Stimulated activated CD8-positive, alpha-beta memory T cell treated with anti-CD3 and anti-CD28 coated beads, Interleukin-7, amount 100 ng/mL, for 1 hour (primary cell): ENCODE measurements at places on chromosomes 12 and 14.

- no peak for DNase-seq
Measured at GRCh38 chr14:104597576-104597975, 7.0 kb downstream of the TMEM179 start.

- no peak for DNase-seq
Measured at GRCh38 chr12:14396071-14396470, 30.6 kb downstream of the ATF7IP start.

GRCh38 chr14:33948145-33948868 lies 2.6 kb downstream of the EGLN3 start:
- no peak for DNase-seq

- DNase-seq = no peak
Measured at GRCh38 chr12:113900716-113901115, 65.4 kb downstream of the RBM19 start.

- no peak for DNase-seq
Measured at GRCh38 chr12:100851637-100852036, 57.1 kb downstream of the ANO4 start.

GRCh38 chr12:4448943-4449850 lies 3.6 kb upstream of the FGF6 start:
- no peak for DNase-seq

DNA sequence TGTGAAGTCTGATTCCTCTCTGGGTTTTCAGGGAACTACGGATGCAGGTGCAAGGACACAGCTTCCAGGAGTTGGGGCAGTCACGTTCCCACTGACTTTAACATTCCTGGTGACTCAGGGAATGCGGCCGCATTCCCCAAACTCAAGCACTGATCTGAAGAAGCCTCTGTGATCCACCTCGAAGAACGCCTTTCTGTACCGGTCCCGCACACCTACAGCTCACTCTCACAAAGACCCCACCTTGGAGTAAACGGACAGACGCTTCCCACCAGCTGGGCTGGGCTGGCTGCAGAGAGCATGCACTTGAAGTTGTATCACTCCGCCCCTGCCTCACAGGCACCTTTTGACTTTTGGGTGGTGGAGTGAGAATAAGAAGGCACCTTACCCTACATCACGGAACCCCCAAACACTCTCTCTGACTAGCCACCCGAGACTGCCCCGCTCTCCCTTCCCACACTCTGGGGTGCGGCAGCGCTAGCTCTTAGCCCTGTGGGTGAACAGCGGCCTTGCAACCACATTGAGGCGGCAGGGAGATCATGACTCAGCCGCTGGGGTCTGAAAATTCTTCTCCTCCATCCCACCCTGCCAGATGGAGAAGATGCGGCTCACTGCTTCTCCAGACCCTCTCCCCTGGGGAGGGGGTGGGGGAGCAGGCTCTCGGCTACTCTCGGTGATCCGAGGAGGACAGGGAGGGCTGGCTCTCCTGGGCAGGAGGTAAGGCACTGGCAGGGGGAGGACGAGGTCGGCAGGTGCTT lies 23.7 kb upstream of the HDAC7 start:
- no peak for DNase-seq

GRCh38 chr14:62125793-62126192 lies 363.6 kb downstream of the SNAPC1 start:
- no peak for DNase-seq

- DNase-seq = no peak
Measured at GRCh38 chr12:75798136-75798926, 233.2 kb downstream of the PHLDA1 start.

- no peak for DNase-seq
Measured at GRCh38 chr12:5493018-5493417, 61.1 kb downstream of the NTF3 start.

DNA sequence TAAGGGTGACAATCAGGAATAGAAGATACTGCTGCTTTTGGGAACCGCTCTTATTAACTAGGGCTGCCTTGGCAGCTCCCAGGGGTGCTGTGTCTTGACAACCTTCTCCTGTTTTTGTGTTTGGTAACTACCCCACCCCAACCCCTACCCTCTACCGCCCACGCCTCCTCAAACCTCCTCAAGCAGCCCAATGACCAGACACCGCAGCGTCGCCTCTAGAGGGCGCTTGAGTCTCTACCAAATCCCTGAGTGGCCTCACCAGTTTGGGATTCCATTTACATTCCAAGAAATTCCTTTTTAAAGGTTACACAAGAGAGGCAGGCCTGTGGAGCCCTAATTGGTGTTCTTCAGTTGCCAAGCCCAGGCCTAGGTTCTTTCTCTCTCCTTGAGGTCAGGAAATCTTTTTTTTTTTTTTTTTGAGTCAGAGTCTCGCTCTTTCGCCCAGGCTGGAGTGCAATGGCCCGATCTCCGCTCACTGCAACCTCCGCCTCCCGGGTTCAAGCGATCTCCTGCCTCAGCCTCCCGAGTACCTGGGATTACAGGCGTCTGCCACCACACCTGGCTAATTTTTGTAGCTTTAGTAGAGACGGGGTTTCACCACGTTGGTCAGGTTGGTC lies 72.4 kb upstream of the USP44 start:
- DNase-seq = no peak

DNA sequence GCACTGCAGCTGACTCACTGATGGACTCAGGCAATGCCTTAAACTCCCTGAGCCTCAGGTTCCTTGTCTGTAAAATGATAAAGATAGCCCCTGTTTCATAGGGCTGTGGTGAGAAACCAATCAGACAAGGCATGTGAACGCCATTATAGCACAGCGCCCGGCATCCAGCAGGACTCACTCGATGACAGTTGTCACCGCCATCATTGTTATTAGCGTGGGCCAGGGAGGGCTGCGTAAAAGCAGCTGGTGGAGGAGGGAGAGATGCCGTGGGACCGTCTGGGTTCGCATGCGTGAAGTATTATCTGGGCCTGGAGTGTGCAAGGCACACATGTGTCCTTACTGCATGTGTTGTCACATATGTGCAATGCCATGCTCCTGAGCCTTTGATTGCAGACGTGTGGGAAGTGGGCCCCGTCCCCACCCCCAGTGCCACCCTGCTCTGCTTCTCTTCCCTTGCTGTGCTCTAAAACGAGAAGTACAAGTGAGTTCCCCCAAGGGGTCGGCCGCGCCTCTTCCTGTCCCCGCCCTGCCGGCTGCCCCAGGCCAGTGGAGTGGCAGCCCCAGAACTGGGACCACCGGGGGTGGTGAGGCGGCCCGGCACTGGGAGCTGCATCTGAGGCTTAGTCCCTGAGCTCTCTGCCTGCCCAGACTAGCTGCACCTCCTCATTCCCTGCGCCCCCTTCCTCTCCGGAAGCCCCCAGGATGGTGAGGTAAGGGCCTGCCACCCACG lies at the start of gene PTPN6:
PTPN6 (plus strand) TSS at position 546 of the 730 bp plus-strand sequence; CDS start at position 703, 157 bp downstream.
- no peak for DNase-seq

GRCh38 chr12:49954863-49955830 lies 4.6 kb downstream of the AQP2 start:
- no peak for DNase-seq

GRCh38 chr12:115598871-115599811 lies 678.4 kb downstream of the MED13L start:
- no peak for DNase-seq

DNA sequence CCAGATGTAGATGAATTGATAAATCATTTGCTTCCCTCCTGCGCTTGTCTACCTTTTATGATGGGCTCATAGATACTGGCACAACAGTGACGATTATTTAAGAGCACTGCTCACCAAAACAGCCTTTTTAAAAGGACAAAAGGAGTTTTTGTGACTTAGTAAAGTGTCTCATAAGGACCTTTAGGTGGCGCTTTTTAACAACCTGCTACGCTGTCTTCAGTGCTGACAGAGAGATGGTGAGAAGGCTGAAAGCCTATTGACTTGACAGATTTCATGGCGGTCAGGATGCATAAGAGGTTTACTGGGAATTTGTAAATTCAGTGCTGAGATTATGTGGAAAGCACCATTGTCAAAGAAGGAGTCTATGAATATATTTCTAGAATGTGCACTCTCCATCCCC lies 87.6 kb downstream of the SLC15A5 start:
- DNase-seq = no peak

DNA sequence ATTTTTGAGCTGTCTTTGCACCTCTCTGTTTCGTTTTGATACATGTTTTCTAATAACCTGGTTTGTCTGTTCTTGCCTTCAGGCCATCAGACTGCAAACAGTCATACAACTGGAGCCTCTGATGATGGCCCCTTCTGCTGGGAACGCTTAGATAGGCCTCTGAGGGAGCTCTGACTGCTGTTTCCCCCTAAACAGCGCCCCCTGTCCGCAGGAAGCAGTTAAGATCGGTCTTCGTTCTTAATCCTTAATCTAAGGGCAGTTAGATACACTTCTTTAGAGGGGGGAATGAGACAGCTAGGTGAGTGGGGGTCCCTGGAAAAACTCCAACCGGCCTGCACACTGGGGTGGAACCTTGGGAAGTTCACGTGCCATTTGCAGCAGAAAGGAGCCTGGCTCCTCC lies 1338.8 kb upstream of the SEL1L start:
- no peak for DNase-seq

GRCh38 chr12:92297405-92297804 lies 151.8 kb upstream of the BTG1 start:
- no peak for DNase-seq

DNA sequence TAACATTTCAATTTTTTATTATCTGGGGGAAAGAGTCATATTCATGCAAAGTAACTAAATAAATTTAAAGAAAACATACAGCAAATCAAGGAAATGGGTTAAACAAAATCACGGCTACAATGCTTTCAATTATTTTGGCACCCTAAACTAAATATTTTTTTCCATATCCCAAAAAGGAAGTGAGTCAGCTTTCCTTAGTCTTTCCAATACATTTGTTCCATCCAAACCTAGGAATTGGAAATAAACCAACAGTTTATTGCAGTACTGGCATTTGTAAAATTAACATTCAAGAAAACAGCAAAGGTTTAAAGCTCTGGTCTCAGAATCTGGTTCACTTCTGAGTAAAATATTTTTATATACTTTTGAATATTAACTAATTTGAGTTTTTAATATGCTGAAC lies 89.2 kb downstream of the BCL2L14 start:
- DNase-seq = no peak

- DNase-seq = no peak
Measured at GRCh38 chr12:5154091-5154490, 110.4 kb downstream of the KCNA5 start.

GRCh38 chr12:32265456-32265855 lies 133.9 kb upstream of the FGD4 start:
- no peak for DNase-seq

DNA sequence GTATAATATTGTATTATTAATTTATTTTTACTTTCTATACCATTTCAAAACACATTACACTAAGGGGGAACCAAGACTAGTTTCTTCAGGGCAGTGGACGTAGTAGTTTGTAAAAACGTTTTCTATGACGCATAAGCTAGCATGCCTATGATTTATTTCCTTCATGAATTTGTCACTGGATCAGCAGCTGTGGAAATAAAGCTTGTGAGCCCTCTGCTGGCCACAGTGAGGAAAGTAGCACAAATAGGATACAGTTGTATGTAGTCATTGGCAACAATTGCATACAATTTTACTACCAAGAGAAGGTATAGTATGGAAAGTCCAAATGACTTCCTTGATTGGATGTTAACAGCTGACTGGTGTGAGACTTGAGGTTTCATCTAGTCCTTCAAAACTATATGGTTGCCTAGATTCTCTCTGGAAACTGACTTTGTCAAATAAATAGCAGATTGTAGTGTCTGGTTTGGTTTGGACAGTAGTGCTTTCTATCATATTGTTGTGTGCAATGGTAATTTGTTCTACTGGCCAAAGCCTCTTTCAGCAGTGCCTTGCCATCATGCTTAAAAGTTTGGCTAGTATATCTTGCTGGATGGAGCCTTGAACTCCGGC lies 24.3 kb upstream of the PLEKHD1 start:
- peak; percentile 15 for DNase-seq

- DNase-seq = no peak
Measured at GRCh38 chr14:75274050-75274898, 4.4 kb upstream of the FOS start.

DNA sequence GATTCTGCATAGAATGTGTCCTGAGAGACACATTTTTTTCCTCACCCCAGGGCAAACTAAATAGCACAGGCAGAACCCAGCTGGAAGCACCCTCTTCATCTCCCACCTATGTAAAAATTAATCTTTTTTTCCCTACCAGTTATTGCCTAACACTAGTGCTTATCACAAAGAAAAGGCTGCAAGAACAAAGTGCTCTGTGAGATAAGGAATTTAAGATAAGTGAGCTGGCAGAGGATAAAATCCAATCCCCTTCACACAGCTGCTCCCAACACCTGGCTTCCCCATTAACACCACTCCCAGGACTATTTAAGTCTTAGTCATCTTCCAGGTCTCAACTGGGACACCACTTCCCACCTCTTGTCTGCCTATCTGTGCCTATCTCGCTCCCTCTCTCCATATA lies 75.2 kb downstream of the TTC9 start:
- DNase-seq = no peak

DNA sequence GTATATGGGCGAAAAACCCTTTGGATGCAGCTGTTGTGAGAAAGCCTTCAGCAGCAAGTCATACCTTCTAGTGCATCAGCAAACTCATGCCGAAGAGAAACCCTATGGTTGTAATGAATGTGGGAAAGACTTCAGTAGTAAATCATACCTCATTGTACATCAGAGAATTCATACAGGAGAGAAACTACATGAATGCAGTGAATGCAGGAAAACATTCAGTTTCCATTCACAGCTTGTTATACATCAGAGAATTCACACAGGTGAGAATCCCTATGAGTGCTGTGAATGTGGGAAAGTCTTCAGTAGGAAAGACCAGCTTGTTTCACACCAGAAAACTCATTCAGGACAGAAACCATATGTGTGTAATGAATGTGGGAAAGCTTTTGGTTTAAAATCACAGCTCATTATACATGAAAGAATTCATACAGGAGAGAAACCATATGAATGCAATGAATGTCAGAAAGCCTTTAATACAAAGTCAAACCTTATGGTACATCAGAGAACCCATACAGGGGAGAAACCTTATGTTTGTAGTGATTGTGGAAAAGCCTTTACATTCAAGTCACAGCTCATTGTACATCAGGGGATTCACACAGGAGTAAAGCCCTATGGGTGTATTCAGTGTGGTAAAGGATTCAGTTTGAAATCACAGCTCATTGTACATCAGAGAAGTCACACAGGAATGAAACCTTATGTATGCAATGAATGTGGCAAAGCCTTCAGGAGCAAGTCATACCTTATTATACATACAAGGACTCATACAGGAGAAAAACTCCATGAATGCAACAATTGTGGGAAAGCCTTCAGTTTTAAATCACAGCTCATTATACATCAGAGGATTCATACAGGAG lies 21.4 kb downstream of the ZNF268 start:
- no peak for DNase-seq

DNA sequence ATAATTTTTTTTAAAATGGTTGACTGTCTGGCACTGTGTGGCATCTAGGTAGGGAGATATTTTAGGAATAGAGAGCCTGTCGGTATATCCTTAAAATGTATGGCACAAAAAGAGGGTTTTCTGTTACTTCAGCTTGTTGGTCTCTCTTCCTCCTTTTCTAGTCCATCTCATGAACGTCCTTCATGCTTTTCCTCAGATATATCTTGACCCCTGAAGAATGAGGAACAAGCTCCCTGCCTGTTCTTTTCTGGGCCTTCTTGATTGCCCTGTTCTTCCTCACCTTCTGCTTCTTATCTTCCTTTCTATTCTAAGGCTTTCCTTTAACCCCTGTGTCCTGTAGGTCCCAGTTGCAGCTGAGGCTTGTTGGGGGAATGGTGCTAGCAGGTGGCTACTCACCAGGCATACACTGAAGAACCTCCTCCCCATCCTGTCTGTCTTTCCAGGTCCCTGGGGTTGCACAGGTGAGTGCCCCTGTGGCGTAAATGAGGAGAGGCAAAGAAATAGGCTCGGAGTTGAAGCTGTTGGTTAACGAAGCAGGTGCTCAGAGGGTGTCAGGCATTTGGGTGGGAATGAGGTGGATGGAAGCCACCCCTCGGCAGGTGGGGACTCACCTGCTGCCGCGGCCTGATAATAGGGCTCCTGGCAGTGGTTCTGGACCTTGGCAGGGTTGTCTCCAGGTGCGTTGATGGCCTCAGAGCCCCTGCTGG lies 7.2 kb upstream of the C1R start:
- no peak for DNase-seq
